Large intestine (tissue), 12 donors: ENCODE measurements at places on chromosomes 5 and 9. TPM values are rescaled to one million over a fixed set of nuclear protein-coding genes. Genes with fewer than 3 reads are reported as not detected.

PDGFRB gene
- polyA plus RNA-seq = 18.6 TPM

WNK2 gene
- 80.4 TPM for polyA plus RNA-seq

BSPRY gene
- 9.5 TPM for polyA plus RNA-seq

TMEM252 gene
- 2.4 TPM for polyA plus RNA-seq

GABRP gene
- polyA plus RNA-seq = 0.13 TPM

PITX1 gene
- 19.6 TPM for polyA plus RNA-seq

RNF208 gene
- polyA plus RNA-seq = 11.0 TPM

COL15A1 gene
- polyA plus RNA-seq = 19.7 TPM

PCDHB5 gene
- 2.1 TPM for polyA plus RNA-seq

SVEP1 gene
- polyA plus RNA-seq = 8.7 TPM

NIPBL gene
- 34.1 TPM for polyA plus RNA-seq

- H3K27ac ChIP-seq = no peak overlapping the region
- no peaks in the 10 kb centered on the region for H3K36me3 ChIP-seq
- peaks cover 5% of the 10 kb centered on the region for H3K4me1 ChIP-seq
Measured at GRCh38 chr5:138601444-138601843, 26.2 kb upstream of the HSPA9 start.

DNA sequence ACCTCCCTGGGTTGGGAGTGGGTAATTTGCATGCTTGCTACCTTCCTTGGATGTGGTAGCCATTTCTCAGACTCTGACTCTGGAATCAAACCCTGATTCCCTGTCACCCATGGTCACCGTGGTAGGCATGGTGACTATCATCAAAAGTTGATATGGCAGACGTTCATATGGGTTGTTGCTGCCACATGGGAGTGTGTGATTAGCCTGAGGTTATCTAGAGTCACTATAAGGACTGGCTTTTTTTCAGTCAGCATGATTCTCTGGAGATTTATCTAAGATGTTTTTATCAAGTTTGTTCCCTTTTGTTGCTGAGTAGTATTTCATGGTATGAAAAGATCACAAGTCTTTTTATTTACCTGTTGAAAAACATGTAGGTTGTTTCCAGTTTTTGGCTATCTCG lies 7.0 kb downstream of the RCL1 start:
- no peak for DNase-seq
- H3K36me3 ChIP-seq = no peaks in the 10 kb centered on the region
- H3K27ac ChIP-seq = no peak overlapping the region
- no peak overlapping the region for H3K4me3 ChIP-seq

DNA sequence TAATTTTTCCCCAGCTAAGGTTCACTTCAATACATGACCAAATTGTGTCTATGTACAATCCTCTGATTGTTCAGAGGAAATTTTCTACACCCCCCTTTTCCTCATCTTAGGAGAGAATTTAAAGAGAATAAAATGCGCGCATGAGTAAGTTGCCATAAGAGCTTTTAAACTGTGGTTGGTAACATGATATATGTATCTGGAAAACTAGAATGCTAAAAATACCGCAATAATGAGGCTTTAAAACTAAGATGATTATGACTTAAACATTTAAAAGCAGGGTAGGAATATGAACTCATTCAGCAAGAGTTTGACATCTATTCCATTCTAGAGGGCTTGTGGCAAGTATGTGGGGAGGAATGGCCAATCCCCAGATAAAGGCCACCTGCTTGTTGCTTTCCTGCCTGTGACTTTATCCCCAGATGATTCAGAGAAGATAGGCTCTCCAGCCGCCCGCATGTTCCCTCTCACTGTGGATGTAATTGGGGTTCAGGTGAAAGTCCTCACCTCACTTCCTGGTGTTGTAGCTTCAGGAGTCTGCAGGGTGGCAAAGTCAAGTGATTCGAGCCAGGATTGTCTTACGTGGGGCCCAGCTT lies 26.5 kb upstream of the BASP1 start:
- DNase-seq = peak; percentile 92
- H3K27me3 ChIP-seq = no peaks in the 10 kb centered on the region
- no peaks in the 10 kb centered on the region for H3K36me3 ChIP-seq
- H3K4me3 ChIP-seq = no peak overlapping the region
- H3K27ac ChIP-seq = peak overlapping the region; percentile 59
- H3K4me1 ChIP-seq = peaks cover 13% of the 10 kb centered on the region

DNA sequence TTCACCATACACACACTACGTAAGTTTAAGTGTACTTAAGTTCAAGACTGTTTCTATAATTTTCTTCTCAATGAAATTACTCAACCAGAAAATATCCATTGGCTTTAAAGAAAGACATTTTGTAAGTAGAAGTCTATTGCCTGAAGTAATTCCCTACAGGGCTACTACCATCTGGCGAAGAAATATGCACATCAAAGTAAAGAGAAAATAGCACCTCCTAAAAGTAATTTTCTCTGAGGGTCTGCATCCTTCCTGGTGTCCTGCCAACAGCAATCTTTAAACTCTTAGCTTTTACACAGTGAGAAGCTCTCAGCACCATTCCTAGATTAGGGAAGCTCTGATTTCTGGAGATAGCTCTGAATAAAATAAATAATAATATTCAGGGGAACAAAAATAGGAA lies 498.5 kb upstream of the TYRP1 start:
- no peak overlapping the region for H3K27ac ChIP-seq
- no peak for DNase-seq
- no peak overlapping the region for H3K4me3 ChIP-seq
- no peaks in the 10 kb centered on the region for H3K27me3 ChIP-seq
- no peaks in the 10 kb centered on the region for H3K4me1 ChIP-seq

- H3K27me3 ChIP-seq = no peaks in the 10 kb centered on the region
- no peak overlapping the region for H3K4me3 ChIP-seq
- DNase-seq = no peak
- H3K4me1 ChIP-seq = no peaks in the 10 kb centered on the region
- no peak overlapping the region for H3K27ac ChIP-seq
Measured at GRCh38 chr9:104961701-104962359, 33.9 kb upstream of the ABCA1 start.

- no peak for DNase-seq
- no peak overlapping the region for H3K4me3 ChIP-seq
- H3K4me1 ChIP-seq = no peaks in the 10 kb centered on the region
- no peaks in the 10 kb centered on the region for H3K27me3 ChIP-seq
- H3K36me3 ChIP-seq = no peaks in the 10 kb centered on the region
Measured at GRCh38 chr5:122062205-122062604, 15.9 kb downstream of the LOX start.

GRCh38 chr9:90943341-90943740 lies 141.7 kb downstream of the SYK start:
- no peak overlapping the region for H3K4me3 ChIP-seq
- H3K27ac ChIP-seq = no peak overlapping the region
- no peak for DNase-seq
- no peaks in the 10 kb centered on the region for H3K27me3 ChIP-seq
- peaks cover 3% of the 10 kb centered on the region for H3K4me1 ChIP-seq

DNA sequence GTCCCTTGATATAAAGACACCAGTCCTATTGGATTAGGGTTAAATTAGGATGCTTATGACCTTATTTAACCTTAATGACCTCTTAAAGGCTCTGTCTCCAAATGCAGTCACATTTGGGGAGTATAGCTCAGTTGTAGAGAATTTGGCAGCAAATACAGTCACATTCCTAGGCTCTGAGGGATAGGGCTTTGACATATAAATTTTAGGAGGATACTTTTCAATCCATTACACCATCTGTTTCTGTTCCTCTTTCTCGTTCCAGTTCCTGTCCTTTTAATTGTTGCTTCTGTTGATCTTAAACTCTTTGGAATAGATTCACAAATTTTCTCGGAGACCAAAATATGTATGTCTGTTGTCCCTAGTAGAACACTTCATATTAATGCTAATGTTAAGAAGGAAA lies 390.0 kb upstream of the PCSK5 start:
- H3K36me3 ChIP-seq = no peaks in the 10 kb centered on the region
- no peak overlapping the region for H3K27ac ChIP-seq
- H3K4me1 ChIP-seq = no peaks in the 10 kb centered on the region
- H3K27me3 ChIP-seq = no peaks in the 10 kb centered on the region
- no peak overlapping the region for H3K4me3 ChIP-seq

- no peaks in the 10 kb centered on the region for H3K27me3 ChIP-seq
- no peaks in the 10 kb centered on the region for H3K36me3 ChIP-seq
- DNase-seq = no peak
- no peak overlapping the region for H3K4me3 ChIP-seq
- H3K4me1 ChIP-seq = no peaks in the 10 kb centered on the region
Measured at GRCh38 chr5:100872408-100873190, 30.5 kb downstream of the ST8SIA4 start.

- no peak overlapping the region for H3K4me3 ChIP-seq
- H3K27ac ChIP-seq = no peak overlapping the region
- DNase-seq = no peak
- no peaks in the 10 kb centered on the region for H3K27me3 ChIP-seq
- no peaks in the 10 kb centered on the region for H3K36me3 ChIP-seq
Measured at GRCh38 chr5:96506376-96506775, 73.3 kb upstream of the PCSK1 start.

- peaks cover 12% of the 10 kb centered on the region for H3K36me3 ChIP-seq
- no peaks in the 10 kb centered on the region for H3K27me3 ChIP-seq
- H3K4me1 ChIP-seq = peaks cover 50% of the 10 kb centered on the region
- DNase-seq = no peak
Measured at GRCh38 chr9:98149422-98149821, 30.4 kb upstream of the TRIM14 start.

DNA sequence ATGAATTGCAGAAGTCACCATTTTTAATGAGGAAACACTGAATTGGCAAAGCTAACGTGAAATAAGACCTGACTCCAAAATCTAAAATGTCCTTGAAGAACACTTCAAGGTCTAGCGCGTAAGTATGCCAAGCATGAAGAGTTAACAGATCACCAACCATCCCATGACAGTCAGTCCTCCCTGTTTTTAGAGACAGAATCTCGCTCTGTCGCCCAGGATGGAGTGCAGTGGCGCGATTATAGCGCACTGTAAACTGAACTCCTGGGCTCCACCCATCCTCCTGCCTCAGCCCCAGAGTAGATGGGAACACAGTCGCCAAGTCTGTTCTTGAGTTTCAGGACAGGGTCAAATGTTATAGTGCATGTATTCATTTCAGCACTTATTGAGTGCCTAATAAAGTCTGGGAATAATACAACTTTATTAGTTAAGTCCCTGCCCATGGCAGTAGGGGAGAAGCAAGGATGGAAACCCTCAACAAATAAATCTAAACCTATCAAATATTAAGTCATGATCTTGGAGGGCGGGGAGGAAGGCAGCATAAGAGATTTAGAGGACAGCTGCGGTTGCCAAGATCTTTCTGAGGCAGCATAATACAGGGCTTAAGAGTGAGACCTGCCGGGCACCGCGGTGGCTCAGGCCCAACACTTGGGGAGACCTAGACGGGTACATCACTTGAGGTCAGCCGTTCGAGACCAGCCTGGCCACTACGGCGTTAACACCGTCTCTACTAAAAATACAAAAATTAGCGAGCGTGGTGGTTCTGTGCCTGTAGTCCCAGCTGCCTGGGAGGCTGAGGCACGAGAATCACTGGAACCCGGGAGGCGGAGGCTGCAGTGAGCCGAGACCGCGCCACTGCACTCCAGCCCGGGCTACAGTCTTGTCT lies 1.1 kb downstream of the ATPSCKMT start:
- H3K4me3 ChIP-seq = peak overlapping the region; percentile 91
- H3K27ac ChIP-seq = peak overlapping the region; percentile 81
- H3K27me3 ChIP-seq = no peaks in the 10 kb centered on the region
- no peak for DNase-seq
- peaks cover 13% of the 10 kb centered on the region for H3K4me1 ChIP-seq
- H3K36me3 ChIP-seq = peaks cover 7% of the 10 kb centered on the region

DNA sequence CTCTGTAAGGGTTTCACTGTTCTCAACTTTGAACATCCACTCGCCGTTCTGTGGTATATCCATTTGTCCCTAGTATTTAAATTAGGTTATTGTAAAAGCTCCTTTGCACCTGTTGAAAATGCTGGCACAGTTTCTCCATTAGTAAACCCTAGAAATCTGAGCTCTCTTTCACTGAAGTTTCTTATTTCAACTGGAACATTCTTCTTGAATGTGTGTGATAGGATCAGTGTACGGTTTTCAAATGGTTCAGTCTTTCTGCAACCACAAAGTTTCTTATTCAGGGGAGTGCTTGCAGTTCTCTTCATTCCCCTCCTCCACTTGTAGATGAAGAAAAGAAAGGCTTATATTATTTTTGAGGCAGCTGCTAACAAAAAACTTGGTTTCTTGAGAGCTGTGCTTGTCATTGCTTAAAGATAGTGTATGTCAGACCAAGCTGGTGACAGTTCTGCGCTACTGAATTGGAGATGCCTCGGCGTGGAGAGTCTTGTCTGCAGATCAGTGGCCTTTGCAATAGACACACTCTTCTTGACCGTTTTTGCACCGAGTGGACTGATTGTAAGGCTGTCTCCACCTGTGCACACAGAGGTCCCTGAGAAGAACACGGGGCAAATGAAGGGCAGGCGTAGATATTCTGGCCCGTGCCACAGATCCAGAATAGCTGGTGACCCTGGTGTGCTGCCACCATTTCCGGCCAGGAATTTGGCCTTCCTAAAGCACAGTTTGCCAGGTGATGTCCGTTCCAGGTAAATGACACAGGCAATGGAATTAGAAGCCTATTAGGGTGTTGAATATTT lies 102.2 kb downstream of the TRIO start:
- H3K4me1 ChIP-seq = peaks cover 5% of the 10 kb centered on the region
- H3K27ac ChIP-seq = no peak overlapping the region
- no peak overlapping the region for H3K4me3 ChIP-seq
- no peaks in the 10 kb centered on the region for H3K27me3 ChIP-seq

DNA sequence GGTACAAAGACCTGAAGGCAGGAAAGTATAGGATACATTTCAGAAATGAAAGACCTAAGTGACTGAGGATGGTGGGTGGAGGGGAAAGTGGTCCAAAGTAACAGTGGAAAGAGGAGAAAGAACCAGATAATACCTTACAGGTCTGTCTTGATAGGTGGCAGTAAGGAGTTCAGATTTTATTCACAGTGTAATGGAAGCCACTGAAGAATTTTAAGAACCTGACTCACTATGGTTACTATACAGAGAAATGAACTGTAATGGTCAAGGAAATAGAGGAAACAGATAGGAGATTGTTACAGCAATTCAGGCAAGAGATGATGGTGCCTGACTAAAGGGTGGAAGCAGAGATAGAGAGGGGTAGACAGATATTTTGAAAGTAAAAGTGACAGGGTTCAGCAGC lies 46.5 kb downstream of the EPB41L4A start:
- H3K36me3 ChIP-seq = no peaks in the 10 kb centered on the region
- H3K27ac ChIP-seq = no peak overlapping the region
- DNase-seq = no peak
- no peaks in the 10 kb centered on the region for H3K27me3 ChIP-seq
- no peak overlapping the region for H3K4me3 ChIP-seq

DNA sequence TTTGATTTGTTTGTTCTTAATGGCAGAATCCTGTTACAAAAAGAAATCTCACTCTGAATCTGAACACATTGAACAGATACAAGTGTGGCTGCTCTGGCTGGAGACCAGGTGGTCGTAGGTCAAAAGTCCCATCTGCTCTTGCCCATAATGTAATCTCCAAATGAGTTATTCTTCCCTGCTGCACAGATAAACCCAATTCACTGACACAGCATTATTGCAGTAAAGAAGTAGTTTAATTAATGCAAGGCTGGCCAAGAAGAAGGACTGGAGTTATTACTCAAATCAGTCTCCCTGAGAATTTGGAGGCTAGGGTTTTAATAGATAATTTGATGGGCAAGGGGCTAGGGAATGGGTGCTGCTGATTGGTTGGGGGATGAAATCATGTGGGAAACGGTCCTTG lies 52.6 kb downstream of the PUM3 start:
- H3K4me3 ChIP-seq = no peak overlapping the region
- peaks cover 24% of the 10 kb centered on the region for H3K36me3 ChIP-seq
- no peak for DNase-seq
- H3K27ac ChIP-seq = no peak overlapping the region
- no peaks in the 10 kb centered on the region for H3K4me1 ChIP-seq
- no peaks in the 10 kb centered on the region for H3K27me3 ChIP-seq

- no peak overlapping the region for H3K27ac ChIP-seq
- no peak for DNase-seq
- peaks cover 23% of the 10 kb centered on the region for H3K4me1 ChIP-seq
- no peaks in the 10 kb centered on the region for H3K36me3 ChIP-seq
Measured at GRCh38 chr9:126609711-126610388, 3.9 kb upstream of the LMX1B start.
